Activated CD4-positive, CD25-positive, alpha-beta regulatory T cell (primary cell): ENCODE measurements at places on chromosomes 5 and 9.

DNA sequence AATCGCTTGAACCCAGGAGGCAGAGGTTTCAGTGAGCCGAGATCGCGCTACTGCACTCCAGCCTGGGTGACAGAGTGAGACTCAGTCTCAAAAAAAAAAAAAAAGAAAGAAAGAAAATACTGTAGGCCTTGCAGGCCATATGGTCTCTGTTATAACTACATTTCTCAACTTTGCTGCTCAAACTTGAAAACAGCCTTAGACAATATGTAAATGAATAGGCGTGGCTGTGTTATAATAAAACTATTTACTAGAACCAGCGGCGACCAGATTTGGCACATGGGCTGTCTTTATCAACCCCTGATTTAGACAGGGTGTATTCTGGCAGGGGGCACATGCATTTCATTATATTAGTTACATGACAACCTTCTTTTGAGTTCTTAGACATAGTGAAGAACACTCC, 130.0 kb downstream of the C9orf152 start:
- DNase-seq: no peak

DNA sequence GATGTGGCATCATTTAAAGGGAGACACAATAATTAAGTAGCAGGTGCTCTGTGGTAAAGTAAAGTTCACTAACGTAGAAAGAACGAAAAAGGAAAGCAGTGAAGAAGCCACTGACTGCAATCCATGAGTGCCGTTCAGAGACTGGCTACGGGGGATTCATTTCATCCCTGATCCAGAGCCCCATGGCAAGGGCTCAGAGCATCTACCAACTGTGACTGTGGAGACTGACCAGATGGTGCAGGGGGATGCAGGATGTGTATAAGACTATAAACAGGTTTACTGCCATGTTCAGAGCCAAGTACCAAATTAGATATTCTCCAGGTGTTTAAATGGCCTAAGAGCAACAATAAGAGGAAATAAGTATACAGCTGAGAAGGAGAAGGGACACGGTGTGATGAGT, 47.7 kb downstream of the MARCHF11 start:
- DNase-seq: no peak

DNA sequence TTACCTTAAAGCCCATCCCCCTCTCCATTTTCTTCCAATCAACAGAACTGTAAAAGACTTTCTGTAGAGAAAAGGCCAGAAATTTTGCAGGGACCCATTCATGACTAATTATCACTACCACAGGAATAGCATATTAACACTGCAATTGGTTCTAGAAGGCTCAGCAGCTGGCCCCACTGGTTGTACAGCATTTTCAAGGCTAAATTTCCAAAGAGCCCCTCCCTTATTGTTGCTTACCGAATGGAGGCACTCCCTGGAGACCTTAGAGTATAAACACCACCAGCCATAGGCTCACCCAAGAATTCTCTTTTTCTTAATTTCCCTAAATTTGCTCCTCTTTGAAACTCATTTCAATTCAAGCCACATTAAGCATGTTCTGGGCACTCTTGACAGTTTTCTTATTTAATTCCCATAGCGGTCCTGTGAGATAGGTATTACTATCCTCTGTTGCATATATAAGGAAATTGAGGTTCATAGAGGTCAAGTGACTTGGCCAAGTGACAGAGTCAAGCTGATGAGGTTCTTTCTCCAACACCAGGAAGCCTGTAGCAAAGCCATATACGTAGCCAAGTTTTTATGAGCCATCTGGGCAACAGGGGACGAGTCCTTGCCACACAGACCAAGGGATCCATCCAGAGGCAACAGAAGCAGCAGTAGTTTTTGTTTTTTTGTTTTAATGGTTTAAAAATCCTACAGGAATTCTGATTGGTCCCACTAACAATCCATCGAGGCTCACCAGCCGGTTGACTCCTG, 83.9 kb upstream of the NR5A1 start:
- no peak for DNase-seq

DNA sequence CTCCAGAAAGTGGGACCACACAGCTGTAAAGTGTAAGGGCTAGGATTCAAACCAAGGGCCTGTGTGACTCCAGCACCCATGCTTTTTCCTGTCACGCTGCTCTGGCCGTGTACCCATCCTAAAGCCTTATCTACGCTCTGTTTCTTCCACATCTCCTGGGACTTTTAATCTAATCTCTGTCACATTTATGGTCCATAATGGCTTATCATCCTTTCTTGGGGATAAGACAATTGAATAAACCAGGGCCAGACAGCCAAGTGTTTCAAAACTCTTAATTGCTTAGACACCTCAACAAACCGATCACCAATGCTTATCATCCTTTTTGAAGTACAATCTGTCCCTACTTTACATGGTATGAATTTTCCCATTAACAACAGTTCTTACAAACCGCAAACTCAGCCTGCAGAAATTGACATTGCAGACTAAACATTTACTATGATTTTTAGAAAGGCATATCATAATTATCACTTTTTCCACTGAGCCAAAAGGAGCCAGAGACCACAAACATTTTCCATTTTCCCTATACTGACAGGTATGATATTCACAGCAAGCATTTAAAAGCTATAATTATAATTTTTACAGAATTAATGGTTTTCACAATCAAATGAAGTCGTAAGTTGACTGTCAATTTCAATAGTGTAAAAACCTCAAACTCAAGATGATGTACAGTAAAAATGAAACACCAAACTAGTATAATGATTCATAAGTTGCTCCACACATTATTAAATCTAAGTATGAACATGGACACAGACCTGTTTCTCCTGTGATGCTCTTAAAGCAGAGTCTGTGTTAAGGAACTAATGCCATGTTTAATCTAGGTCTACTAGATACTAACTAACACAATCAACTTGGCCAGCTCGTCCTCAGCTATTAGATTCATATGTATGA, 99.5 kb downstream of the FBXW11 start:
- DNase-seq: no peak

DNA sequence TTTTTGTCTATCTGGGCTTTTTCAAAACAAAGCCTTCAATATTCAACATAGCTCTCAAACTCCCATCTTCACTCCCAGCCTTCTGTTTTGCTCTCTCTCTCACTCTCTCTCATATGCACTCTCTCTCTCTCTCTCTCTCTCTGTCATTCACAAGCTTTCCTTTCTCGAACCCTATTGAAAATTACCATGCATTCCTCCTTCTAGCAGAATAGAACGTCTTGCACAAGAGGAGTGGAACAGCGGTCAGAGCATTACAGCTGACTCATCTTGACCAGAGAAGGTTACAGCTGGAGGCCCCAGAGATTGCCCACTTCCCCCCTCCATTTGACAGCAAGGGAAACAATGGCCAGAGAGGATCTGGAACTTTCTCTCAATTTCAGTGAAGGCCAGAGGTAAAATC, 51.0 kb upstream of the LIFR start:
- DNase-seq: no peak

DNA sequence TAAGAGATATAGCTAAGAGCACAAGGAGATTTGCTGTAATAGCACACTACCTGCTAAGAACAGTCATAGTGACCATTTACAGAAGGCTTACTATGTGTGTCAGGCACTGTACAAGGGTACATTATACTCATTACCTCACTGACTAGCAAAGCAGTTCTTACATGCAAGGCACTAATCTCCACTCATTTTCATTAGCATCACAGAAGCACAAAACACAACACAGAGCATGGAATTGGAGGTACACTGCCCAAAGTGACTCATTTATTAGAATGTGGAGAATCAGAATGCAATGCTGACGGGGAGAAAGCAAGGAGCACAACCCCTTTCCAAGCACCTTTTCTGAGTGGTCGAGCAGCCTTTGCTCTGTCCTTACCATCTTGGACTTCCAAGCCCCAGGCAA, 169.7 kb downstream of the ENTREP1 start:
- DNase-seq: no peak

DNA sequence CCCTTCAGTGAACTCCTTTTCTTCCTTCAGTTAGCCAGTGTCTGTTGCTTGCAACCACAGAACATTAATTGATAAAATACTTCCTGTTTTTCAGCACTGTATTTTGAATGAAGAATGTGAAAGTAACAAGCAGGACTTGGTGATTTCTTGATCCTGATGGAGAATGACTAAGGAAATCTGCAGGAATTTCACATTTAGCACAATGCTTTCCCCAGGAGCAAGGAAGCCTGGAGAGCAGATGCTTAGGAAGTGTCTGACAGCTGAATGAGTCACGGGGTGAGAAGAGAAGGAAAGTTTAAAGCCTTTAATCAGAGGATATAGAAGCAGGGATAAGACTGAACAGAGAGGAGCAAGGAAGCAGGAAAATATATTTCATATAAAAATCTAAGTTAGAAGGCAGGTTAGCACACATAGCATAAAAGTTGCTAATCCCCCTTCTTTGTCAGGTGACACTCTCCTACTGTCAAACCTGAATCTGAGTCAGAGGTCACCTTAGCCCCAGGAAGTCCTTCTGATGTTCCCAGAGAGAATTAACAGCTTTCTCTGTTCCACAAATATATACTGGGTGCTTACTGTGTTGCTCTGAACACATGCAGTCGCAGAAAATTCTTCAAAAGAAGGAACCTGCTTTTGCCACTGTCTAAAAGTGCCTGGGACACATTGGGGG, 59.7 kb downstream of the GNA14 start:
- DNase-seq: no peak

GRCh38 chr5:16615741-16616535, 859 bp downstream of the RETREG1 start:
- DNase-seq: no peak

DNA sequence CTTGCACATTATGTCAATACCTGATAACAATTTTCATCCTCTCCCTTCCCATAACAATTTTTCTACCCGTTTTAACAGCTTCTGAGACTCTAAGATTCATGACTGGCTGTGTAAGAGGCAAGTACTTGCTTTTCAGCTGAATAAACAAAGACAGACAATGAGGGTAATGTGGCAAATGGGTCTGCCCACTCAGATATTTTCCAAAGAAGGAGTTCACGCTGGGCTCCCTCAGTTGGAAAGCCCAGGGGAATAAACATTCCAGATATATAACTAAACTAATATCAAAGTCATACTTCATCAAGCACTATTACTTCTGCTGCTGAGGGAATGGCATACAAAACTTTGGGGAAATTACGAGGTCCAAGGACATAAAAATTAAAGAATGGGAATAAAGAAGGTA, 24.4 kb downstream of the MEGF9 start:
- no peak for DNase-seq

DNA sequence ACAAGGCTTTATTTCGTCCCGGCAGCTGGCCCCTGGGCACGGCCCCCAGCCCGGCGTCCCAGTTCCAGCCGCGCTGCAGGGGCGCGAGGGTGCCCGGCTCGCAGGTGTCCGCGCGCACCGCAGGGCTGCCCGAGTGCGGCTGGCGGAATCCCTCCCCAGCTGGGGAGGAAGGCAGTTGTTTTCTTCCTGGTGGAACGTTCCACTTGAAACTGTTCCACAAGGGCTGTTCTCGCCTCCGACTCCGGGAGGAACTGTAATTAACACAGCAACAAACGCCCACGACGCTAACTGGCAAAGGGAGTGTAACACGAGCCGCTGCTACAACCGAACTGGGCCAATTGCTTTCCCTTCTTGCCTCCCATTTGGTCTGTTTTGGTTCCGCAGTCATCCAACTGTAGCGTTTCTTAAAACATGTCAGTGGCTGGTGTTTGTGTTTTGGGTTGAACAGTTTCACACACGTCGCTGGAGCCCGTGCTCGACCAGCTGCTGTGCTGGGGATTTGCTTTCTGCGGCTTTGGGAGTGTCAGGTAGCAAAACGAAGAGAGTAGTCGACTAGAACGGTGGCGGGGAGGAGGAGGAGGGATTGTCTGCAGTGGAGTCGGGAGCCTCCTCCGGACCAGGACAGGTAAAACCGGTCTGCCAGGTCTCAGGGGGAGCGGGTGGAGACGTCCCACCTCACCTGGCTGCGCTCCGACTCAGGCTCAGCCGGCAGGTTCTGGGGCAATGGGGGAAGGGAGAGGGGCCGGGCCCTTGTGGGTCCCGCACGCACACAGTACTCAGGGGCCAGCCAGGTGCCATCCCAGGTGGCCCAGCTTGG, 131.6 kb upstream of the NIPBL start:
- DNase-seq: no peak

- DNase-seq: no peak
Observed at GRCh38 chr5:154390096-154390495, 55.7 kb upstream of the SAP30L start.

DNA sequence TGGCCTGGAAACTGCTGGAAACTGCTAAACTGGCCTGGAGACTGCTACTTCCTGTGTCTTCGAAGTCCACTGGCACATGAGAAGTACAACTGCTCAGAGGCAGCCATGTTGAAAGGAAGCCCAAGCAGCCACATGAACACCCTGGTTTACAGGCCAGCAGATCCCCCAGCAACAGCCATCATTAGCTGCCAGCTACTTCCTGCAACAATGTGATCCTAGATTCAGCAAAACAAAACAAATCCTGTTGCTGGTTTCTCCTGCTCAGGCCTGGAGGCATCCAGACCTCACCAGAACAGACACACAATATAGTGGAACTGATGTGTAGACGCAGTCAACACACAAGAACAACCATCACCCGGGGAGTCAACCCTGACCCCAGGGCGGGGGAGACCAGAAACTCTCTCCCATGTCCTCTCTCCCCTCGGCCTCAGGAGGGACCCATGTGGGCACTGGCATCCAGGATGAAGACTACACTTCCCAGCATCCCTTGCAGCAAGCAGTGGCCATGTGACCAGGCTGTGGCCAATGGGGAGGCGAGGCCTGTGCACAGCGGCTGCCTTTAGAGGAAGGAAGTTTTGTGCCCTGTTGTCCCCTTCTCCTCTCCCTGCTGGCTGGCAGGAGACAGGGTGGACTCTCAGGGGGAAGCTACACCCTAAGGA, 9.2 kb upstream of the LCN15 start:
- no peak for DNase-seq

DNA sequence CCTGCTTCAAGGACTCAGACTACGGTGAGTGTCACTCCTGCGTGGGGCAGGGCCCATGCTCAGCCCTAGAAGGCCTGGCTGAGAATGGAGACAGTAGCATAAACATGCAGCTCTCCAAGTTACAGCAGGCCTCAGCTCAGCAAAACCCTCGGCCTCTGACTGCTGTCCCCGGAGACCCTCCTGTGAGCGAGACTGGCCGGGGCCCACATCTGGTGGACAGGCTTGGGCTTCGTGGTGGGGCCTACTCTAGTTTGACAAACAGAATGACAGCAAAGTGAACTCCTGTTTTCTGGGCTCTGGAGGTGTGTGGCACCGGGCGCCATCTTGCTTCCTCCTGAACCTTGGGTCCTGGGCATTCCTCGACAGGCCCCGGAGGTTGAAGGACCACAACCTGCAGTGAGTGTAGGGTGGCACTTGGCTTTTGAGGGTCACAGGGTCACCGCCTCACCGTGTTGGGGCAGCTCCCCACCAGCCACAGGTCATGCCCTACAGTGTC, 97.5 kb downstream of the PHF2 start:
- DNase-seq: no peak

DNA sequence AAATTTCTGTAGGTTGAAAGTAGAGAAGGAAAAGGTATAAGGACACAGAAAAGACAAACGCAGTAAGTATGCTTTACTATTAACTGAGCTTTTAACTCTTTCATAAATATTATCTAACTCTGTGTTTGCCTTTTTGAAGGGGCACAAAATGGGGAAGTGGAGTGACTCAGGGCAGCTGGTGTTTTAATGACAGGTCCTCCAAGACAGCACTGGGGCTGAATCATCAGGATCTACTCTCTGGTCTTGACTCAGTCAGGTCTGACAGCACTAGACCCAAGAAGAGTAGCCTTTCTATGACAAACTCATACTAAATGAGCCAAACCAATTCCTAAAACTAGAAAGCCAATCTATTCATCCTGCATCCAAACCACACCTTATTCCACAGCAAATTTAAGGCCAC, 102.2 kb downstream of the APTX start:
- no peak for DNase-seq

- no peak for DNase-seq
Observed at GRCh38 chr9:127252410-127253318, 11.9 kb upstream of the GARNL3 start.

GRCh38 chr9:91282292-91282691, 79.4 kb downstream of the AUH start:
- no peak for DNase-seq
